ENCODE measurements at places on chromosomes 11 and 22. TPM values are rescaled to one million over a fixed set of nuclear protein-coding genes. Genes with fewer than 3 reads are reported as not detected.

The LRRN4CL gene
- total RNA-seq, result 0.07 TPM

The IL18BP gene
- 3.6 TPM for total RNA-seq

The NFAM1 gene
- total RNA-seq, result not detected

The OR51B4 gene
- total RNA-seq, result not detected

The APOBEC3B gene
- 30.2 TPM for total RNA-seq

The ANO1 gene
- 0.82 TPM for total RNA-seq

The SEPTIN5 gene
- 7.2 TPM for total RNA-seq

The MMP27 gene
- total RNA-seq, result not detected
